Stimulated activated CD4-positive, alpha-beta T cell treated with anti-CD3 and anti-CD28 coated beads, Interleukin-15, amount 100 ng/mL, for 24 hours (primary cell): ENCODE measurements at places on chromosomes 6 and 20.
A peak's percentile ranks its signal among the peaks of the same experiment; 100 is the strongest.

DNA sequence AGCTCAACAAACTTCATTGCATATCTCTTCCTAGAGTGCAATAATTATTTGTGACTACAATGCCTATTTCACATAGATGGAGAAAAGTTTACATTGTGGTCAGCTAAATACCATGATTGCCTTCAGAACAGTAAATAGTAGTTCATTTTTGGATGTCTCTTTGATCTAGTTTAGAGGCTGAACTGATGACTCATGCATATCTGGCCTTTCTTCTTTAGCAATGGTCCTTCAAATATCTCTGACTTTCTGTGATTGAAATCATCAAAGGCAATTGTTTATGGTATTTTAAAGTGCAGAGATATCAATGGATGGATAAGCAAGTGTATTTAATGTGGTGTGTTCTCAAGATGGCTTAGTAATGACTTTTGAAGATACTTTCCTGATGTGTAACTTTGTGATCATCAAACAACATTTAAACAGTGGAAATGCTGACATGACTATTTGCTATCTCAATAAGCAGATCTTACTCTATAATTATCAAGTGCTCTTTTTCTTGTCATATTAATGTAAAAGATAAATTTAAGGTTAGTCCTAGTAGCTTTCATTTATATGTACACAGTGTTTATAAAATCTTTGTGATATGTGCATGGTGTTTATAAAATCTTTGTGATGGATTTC, 523.7 kb upstream of the SLC35B3 start:
- DNase-seq, result no peak

DNA sequence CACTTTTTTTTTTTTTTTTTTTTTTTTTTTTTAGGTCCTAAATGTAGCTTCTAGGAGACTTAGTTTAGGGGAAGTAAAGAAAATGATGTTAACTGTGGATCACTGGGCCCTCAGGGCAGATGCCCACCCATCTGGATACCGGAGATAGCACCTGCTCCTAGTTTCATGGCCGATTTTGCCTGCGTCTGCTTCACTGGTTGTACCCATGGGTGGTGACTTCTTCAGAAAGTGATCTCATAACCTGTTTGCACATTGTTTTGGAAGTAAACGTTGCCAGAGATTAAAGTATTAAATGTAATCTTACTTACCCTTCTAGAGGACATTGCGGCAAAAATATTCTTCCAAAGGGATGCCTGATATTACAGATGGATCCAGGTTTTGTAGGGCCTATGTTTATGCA, 79.8 kb upstream of the SGK1 start:
- no peak for DNase-seq

GRCh38 chr20:51563486-51564332, 21.2 kb upstream of the NFATC2 start:
- DNase-seq, result peak; percentile 52

GRCh38 chr6:149899926-149900619, 2.2 kb upstream of the RAET1E start:
- DNase-seq, result no peak

GRCh38 chr6:75524322-75524972, 30.8 kb upstream of the FILIP1 start:
- DNase-seq, result no peak

DNA sequence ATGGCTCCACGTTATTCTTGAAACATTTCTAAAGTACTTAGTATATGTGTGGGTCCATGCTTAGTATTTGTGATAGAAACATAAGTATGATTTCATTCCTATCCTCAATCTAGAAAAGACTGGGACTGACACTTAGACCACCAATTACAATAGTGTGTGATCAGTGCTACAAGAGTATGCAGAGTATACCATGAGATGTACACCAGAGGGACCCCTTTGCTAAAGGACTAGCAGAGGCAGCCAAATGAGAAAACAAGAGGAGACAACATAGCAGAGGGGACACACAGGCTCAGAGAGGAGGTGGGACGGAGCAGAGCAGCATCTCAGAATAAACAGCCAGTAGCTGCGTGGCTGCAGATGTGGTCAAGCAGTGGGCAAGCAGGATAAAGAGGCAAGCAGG, 21.0 kb downstream of the RMND1 start:
- DNase-seq, result no peak

DNA sequence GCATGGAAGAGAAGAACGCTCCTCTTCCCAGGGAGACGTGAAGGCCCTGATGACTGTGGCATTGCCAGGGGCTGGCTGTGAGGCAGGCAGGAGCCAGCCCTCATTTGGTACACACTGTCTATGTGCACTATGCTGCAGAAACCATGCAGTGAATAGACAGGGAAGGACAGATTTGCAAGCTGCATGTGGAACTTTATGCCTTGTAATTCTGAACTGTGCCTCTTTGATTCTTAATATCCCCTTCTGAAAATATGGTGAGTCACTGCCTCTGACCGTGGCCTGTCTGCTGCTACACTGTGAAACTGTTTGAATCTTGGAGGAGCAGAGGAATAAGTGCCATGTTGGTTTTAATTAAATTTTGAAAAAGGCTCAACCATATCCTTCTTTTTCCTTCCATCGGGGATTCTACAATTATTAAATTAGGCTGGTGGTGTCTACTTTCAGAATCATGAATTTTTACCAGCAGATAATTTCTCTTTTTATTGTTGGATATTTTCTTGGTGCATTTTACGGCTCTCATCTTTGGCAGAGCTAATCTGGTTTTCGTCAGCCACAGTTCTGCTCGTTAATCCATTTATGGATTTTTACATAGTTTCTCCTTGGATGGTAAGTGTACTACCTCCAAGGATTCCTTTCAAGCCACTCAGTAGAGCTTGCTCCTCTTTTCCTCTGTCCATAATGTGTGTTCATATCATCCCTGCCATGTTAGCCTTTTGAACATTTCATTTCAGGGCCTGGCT, 301.0 kb upstream of the SLC35B3 start:
- DNase-seq, result no peak

GRCh38 chr6:81748994-81749393, 3.5 kb downstream of the TENT5A start:
- DNase-seq, result no peak

GRCh38 chr6:107625264-107625663, 135.3 kb downstream of the SOBP start:
- DNase-seq, result no peak

- DNase-seq, result no peak
These were observed 68.8 kb downstream of the EYS start for GRCh38 chr6:65638047-65638831.

DNA sequence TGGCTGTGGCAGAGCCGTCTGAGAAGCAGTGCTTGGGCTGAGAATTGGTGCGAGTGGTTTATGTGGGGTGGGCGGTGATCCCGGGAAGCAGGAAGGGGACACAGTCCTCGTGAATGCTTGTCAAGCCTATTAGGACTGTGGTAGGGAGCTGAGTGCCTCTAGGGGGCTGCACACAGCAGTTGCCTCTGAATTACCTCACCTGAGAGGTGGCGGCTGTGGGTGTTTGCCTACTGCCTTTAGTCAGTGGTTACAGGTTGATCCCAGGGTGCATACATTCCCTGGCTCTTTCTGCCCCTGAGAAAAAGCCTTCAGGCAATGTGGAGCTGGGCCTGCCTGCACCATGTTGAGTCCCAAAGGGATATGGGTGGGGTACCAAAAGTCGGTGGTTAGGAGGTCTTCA, 5.2 kb downstream of the AP5S1 start:
- no peak for DNase-seq

- DNase-seq, result no peak
These were observed 643.8 kb downstream of the HDGFL1 start for GRCh38 chr6:23213193-23213592.
